ENCODE measurements at places on chromosomes 4 and X.
A peak's percentile ranks its signal among the peaks of the same experiment; 100 is the strongest.

GRCh38 chr4:1907848-1908525, 36.8 kb downstream of the NSD2 start:
- DNase-seq, result no peak

DNA sequence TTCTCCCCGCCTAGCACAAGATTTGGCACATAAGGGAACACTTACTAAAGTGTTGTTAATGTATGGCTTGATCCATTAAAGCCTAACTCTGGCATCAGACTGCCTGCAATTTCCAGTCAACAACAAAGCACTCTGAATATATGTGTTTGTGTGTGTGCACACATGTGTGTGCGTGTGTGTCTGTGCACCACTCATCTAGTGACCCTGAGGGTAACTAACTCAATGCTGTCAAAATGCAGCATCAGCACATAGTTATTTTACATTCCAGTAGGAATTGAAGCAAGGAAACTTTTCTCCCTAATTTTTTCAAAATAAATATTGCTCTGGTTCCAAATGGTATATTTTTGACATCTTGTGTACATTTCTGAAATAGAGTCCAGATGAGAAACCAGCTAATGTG, 94.4 kb downstream of the SHROOM4 start:
- DNase-seq, result peak; percentile 21

DNA sequence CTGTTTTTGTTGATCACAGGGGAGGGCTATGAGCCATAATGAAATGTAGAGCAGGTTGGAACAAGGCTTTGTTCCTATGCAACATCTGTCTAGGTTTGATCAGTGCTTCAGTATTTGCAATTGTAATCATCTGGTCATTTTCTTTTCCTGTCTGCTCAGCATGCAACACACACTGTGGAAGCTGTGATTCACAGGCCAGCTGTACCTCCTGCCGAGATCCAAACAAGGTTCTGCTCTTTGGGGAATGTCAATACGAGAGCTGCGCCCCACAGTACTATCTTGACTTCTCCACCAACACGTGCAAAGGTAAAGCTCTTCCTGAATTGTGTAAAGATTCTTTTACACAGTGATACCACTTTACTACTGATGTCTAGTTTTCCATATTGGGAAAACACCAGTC, 181.9 kb upstream of the ANXA3 start:
- DNase-seq, result peak; percentile 46

GRCh38 chr4:95165926-95166524, 382.7 kb downstream of the UNC5C start:
- peak; percentile 61 for DNase-seq

GRCh38 chrX:130376077-130376476, 9.4 kb downstream of the GPR119 start:
- DNase-seq, result no peak

DNA sequence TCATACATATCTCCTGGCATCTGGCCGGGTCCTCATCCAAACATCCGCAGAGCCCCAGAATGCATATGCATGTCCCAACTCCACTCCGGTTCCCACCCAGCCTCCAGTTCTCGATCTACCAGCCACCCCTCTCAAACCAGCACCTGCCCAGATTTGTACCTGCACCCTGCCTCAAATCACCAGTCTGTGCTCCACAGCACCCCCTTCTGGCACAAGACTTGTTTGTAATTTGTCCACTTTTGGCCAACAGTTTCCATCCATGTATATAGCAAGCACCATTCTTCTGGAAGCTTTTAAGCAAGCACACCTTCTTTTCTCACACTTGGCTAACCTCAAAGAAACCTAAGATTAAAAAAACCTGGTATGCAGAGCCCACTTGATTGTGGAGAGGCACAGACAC, 644.1 kb downstream of the MID1IP1 start:
- no peak for DNase-seq

Measured in fibroblast of skin of right quadriceps (primary cell).